ENCODE measurements at places on chromosomes 16 and 17.

- DNase-seq, result peak; percentile 32
These were observed 157.1 kb upstream of the WSCD1 start for GRCh38 chr17:5913032-5913531.

DNA sequence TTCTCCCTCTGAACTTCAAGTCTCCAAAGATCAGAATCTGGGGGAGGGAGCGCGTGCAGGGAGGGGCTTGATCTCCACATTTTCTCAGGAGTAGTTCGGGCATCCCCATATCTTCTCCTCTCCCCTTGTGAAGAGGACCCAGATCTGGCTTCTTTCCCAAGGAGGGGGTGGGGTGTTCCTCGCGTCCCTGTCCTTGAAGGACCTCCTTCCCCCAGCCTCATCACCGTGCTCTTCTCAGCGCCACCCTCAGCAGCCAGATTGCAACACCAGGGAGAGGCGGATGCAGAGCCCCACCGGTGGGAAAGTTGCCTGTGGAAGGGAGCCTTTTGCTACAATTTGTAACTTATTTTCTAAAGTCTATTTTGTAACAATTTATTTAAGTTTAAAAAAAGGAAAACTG lies 5.7 kb downstream of the PRSS53 start:
- DNase-seq, result no peak

GRCh38 chr16:85327731-85328675 lies 215.7 kb upstream of the CIBAR2 start:
- DNase-seq, result peak; percentile 91

DNA sequence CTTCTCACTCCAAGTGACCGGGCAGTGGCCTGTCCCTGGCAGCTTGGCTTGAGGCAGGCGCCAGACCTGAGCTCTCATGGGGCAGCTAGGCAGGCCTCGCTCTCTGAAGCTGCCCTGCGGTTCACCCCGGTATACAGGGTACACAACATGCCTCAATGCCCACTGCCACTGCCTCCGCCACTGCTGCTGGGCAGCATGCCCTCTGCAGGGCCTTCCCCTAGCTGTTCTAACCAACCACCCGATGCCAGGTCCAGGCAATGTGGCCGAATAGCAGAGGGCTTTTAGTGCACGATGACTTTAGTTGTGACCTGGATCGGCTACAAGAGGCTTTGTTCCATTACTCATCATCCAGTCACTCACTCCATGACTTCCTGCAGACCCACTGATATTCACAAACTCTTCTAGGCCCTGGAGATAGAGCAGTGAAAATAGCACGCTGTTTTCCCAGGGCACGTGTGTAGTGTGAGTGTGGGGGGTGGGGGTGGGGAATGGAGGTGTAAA lies 19.7 kb downstream of the CDC42EP4 start:
- no peak for DNase-seq

DNA sequence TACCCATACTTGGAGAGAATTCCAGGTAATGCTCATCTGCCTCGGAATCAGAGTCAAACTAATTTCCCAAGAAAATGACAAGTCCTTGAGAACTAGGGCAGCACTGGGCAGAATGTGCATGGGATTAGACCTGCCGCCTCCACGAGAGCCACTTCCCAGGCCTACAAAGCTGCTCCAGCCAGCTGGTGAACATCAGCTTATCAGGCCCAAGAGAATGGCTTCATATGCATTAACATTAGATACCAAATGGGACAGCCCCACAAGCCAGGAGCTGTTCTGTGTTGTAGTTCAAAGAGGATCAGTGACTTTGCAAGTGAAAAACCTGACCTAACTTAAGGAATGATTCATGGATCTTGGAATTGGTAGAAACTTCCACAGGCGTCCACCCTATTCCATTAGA lies 203.3 kb downstream of the CYLD start:
- DNase-seq, result no peak

All from ecto neural progenitor cell (in vitro differentiated cells).